ENCODE measurements at places on chromosomes 13 and 19.
A peak's percentile ranks its signal among the peaks of the same experiment; 100 is the strongest.

GRCh38 chr13:92804346-92804745 lies 422.3 kb upstream of the GPC6 start:
- ATAC-seq, result no peak

GRCh38 chr19:14021474-14021873 lies 6.5 kb upstream of the RLN3 start:
- ATAC-seq, result no peak

- ATAC-seq, result peak; percentile 51
Observed at GRCh38 chr13:40635315-40635995, 31.0 kb downstream of the FOXO1 start.

DNA sequence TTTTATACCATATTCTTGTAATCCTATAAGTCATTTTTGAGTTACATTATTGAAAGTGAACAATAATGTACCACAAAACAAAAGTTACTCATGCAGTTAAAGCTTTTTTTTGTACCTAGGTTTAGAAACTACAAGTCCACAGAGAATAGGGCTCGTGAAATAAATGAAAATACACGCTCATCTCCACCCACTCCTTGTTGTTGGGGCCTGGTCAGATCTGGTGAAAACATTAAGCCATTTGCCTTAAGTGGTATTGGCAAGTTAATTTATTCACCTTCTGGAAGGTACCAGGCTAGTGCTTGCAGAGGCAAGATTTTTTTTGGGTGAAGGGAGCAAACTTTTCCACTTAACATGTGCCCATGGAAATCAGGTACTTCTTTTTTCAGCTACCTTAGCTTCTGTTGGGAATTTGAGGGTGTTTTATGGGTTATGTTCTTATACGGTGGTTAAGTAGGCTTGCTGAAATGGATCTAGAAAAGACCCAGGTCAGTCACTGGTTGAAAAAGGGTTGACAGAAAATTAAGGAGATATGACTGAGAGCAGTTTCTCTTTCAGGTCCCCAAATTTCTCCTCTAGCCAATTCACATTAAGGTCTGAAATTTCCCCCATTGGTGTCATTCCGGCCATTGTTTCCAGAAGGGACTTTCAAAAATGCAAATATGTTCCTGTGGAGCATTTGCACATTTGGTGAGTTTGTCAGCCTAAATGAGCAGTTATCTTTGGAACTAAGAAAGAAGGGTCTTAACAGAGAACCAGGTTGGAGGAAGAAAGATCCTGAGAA lies 143.3 kb downstream of the KCNRG start:
- ATAC-seq, result peak; percentile 92

- peak; percentile 92 for ATAC-seq
Observed at GRCh38 chr19:41449079-41449864, 6.3 kb downstream of the ERICH4 start.

- no peak for ATAC-seq
Observed at GRCh38 chr13:33184112-33184490, 101.5 kb downstream of the STARD13 start.

- peak; percentile 24 for ATAC-seq
Observed at GRCh38 chr19:10510301-10510802, 6.9 kb downstream of the S1PR5 start.

Measured in stimulated activated memory B cell treated with anti-CD40 and anti-IgM and Interleukin-4, amounts not matched to agents 10 μg/mL and 1 μg/mL and 100 μg/mL, for 72 hours (primary cell).